Activated T-helper 1 cell treated with anti-CD3 and anti-CD28 coated beads, Interleukin-2, amount 50 U/mL, for 16 hours (primary cell): ENCODE measurements at places on chromosomes 16 and 17.

- no peak for DNase-seq
Observed at GRCh38 chr16:9270941-9271340, 179.5 kb downstream of the HAPSTR1 start.

DNA sequence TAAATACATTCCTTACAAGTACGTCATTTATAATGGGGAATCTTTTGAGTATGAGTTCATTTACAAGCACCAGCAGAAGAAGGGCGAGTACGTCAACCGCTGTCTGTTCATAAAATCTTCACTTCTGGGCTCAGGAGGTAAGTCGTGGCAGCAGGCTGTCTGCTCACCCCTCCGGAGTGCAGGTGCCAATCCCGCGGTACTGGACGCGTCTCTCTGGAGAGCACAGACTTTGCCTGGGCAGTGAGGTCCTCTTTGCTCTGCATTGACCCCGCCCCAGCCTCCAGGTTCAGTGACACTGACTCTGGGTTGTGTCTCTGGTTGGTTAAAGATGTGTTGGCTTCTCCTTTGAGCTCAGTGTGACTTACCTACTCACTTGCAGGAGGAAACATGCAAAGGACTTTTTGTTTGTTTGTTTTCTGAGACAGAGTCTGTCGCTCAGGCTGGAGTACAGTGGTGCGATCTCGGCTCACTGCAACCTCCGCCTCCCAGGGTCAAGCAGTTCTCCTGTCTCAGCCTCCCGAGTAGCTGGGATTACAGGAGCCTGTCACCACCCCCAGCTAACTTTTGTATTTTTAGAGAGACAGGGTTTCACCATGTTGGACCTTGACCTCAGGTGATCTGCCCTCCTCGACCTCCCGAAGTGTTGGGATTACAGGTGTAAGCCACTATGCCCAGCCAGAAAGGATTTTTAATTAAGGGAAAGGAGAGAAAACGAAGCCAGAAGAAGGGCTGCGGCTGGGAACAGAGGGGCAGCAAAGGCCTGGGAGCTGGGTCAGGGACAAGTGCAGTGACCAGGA, 31.2 kb downstream of the RNF213 start:
- no peak for DNase-seq

GRCh38 chr16:65671071-65671470, 549.2 kb upstream of the CDH11 start:
- DNase-seq, result no peak

GRCh38 chr17:3572231-3572630, 14.6 kb upstream of the TRPV3 start:
- DNase-seq, result no peak

GRCh38 chr16:82694239-82694874, 67.6 kb downstream of the CDH13 start:
- DNase-seq, result no peak

DNA sequence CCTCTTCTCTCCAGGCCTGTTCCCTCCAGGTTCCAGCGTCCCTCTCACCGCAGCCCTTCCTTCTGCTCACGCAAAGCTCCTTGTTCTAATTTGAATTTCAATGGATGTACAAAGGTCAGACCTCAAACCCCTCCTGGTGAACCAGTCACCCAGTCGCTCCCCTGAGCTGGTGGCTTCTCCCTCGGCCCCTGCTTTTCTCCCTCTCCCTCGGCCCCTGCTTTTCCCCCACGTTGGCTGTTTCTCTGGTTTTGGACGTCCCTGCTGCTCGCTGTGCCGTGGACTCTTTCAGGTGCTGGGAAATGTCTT, 8.6 kb upstream of the MSLN start:
- no peak for DNase-seq

GRCh38 chr17:46007461-46007965, 8.5 kb downstream of the STH start:
- DNase-seq, result no peak

- no peak for DNase-seq
Observed at GRCh38 chr16:11217651-11218603, 38.1 kb downstream of the SOCS1 start.

DNA sequence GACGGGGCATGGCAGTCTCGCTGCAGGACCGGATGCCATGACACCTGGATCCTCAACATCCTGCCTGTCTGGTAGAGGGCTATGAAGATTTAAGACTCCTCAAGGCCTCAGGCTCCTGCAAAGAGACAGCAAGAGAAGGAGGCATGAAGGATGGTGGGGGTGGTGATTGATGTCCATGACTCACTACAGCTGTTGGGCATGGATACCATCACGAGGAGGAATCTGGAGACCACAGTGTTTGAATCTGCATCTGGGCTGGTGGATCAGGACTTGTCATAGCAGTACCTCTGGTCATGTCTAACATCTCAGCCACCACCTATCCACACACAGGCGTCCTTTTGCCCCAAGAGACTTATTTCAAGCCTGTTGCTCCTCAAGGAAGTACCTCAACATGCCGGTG, 50.2 kb upstream of the WSCD1 start:
- no peak for DNase-seq

DNA sequence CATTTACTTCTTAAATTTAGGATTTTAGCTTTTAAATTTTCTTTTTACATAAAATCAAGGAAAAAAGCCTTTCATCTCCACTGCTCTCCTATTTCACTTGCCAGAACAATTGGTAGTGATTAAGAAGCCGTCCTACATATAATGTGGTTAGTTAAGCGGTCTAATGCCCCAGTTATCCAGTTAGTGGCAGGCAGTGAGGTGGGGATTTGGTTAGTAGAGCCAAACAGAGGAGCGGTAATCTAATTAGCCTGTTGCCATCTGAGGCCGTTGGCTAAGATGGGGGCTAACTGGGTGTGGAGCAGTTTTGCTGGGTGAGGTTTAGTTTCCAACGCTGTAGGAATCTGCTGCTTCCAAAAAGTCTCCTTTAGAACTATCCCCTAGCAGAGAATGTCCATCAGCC, 22.4 kb downstream of the SNX11 start:
- no peak for DNase-seq

GRCh38 chr17:59623151-59623550, 3.5 kb downstream of the CLTC start:
- DNase-seq, result no peak

DNA sequence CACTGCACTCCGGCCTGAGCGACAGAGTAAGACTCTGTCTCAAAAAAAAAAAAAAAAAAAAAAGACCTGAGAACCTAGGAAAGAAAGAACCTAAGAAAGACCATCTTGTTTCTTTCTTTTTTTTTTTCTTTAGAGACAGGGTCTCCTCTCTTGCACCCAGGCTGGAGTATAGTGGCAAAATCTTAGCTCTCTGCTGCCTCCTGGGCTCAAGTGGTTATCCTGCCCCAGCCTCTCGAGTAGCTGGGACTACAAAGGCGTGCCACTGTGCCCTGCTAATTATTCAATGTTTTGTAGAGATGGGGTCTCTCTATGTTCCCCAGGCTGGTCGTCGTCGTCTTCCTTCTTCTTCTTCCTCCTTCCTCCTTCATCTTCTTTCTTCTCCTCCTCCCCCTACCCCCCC, 7.8 kb upstream of the BIRC5 start:
- no peak for DNase-seq

GRCh38 chr16:30351586-30352419, 3.3 kb downstream of the CD2BP2 start:
- no peak for DNase-seq

GRCh38 chr17:82964851-82965341, 114.5 kb upstream of the METRNL start:
- DNase-seq, result no peak

DNA sequence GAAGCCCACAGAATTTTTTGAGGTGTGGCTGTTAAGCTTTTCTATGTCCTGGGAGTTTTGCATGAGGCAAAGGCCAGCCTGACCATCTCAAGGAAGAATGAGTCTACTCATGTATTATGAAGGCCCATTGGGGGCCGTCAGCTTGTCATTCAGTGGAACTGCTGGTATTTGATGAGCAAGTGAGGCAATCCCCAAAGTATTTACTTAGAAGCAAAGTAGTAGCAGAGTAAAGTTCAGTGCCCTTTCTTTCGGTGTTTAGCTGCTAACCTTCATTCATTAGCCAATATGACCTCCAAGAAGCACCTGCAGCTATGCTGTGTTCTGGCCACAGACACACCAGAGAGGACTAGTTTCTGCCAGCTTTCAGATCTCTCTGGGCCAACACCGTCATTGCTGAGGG, 80.2 kb downstream of the RPA1 start:
- DNase-seq, result no peak

DNA sequence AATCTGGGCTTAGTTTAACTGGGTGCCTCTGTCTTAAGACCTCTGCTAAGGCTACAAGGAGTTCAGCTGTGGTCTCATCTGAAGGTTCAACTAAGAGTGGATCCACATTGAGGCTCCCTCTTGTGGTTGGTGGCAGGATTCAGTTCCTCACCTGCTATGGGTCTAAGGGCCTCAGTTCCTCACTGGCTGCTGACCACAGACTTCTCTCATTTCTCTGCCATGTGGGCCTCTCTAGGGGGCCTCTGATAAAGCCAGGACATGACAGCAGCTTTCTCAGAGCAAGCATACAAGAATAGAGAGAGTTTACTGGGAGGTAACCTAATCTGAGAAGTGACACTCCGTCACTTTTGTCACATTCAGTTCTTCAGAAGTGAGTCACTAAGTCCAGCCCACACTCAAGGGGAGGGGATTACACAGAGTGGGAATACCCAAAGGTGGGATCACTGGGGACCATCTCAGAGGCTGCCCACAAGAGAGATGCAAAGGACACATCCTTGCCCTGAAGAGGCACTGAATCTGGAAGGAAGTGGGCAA, 19.2 kb upstream of the ABAT start:
- no peak for DNase-seq

- no peak for DNase-seq
Observed at GRCh38 chr17:49703557-49704277, 4.0 kb downstream of the SLC35B1 start.

DNA sequence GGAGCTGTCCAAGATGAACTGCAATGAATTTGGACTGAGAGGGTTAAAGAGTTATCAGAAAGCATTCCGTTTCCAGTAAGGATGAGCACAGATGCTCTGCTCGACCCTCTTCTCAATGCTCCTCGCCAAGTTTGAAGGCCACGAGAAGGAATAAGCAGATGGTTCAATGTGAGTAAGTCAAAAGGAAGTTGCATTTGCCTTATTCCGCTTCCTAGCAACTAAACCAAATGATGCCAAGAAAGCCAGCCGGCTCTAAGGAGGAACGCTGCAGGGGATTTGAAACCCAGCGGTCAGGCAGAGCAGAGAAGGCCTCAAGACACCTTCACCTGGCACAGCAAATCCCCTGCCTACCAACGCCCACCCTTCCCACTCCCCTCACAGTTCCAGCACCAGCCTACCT, 52.1 kb upstream of the CNEP1R1 start:
- no peak for DNase-seq

- no peak for DNase-seq
Observed at GRCh38 chr17:22251498-22251897, 559.2 kb downstream of the KCNJ18 start.

DNA sequence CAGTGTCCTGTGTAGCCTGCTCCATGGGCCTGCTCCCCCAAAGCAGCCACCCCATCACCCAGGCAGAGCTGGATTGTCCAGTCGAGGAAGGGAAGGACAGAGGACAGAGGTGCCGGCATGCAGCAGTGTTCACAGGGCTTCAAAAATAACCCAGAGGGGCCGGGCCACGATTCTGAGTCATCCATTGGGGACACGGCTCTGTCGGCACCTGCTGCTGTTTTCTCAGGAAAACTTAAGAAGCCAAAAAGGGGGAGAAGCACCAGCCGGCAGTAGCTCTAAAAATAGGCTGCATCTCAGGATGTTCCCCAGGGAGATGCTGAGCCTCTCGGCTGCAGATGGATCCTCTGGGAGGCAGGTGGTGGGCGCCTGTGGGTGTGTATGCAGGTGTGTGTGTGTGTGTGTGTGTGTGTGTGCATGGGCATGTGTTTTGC, 1.6 kb downstream of the CA7 start:
- DNase-seq, result no peak

- no peak for DNase-seq
Observed at GRCh38 chr16:1958715-1959268, 546 bp upstream of the NDUFB10 start.

GRCh38 chr16:72983728-72984350, 64.1 kb downstream of the ZFHX3 start:
- no peak for DNase-seq

GRCh38 chr17:47280072-47280811, 26.6 kb downstream of the ITGB3 start:
- DNase-seq, result no peak

DNA sequence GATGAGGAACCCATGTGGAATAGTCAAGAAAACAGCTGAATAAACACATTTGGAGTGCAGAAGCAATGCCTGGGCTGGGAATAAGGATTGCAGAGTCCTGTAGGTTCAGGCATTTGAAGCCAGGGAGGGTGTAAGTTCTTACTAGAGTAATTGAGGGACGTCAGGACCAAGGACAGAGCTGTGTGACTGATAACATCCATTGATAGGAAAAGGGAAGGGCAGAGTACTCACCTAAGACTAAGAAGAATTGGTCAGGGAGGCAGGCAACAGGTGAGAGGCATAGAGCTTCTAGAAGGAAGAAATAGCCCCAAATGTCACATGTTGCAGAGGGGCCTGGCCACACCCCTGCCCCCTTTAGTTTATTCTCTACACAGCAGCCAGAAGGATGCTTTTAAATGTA, 79.8 kb upstream of the TMEM132E start:
- DNase-seq, result no peak

DNA sequence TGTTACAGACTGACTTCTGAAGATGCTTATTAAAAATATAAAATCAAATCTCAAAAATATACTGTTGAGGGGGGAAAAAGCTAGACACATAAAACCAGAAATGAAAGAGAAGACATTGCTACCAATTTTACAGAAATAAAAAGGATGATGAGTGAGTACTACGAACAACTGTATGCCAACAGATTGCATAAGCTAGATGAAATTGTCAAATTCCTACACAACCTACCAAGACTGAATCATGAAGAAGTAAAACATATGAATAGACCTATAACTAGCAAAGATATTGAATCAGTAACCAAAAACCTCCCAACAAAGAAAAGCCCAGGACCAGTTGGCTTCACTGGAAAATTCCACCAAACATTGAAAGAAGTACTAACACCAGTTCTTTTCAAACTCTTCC, 3.5 kb upstream of the CAPNS2 start:
- no peak for DNase-seq

DNA sequence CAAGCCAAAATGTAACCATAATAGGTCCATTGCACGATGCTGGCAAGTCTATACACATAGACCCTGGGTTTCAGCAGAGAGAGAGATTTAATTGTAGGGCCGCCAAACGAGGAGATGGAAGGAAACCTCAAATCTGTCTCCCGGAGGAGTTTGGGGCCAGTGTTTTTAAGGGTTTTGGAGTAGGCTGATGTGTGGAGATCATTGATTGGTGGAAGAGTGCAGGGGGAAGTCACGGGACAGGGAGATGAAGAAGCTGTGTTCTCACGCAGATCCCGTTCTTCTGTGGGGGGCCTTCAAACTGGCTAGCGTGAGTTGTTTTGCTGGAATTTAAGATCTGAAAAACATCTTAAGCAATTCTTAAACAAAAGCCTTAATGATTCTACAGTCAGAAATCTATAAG, 84.8 kb downstream of the KATNIP start:
- DNase-seq, result no peak
